ENCODE measurements at places on chromosomes 7 and 10. TPM values are rescaled to one million over a fixed set of nuclear protein-coding genes. Genes with fewer than 3 reads are reported as not detected.

- H3K4me3 ChIP-seq = no peak overlapping the region
- H3K36me3 ChIP-seq = no peaks in the 10 kb centered on the region
- no peak overlapping the region for H3K27ac ChIP-seq
- peaks cover 3% of the 10 kb centered on the region for H3K4me1 ChIP-seq
Observed at GRCh38 chr7:80263821-80264220, 129.2 kb downstream of the GNAI1 start.

GRCh38 chr10:117736655-117737054 is 194.1 kb downstream of the EMX2 start:
- no peaks in the 10 kb centered on the region for H3K36me3 ChIP-seq
- H3K4me1 ChIP-seq = no peaks in the 10 kb centered on the region
- H3K27me3 ChIP-seq = peaks cover 49% of the 10 kb centered on the region
- no peak overlapping the region for H3K27ac ChIP-seq
- no peak overlapping the region for H3K4me3 ChIP-seq

DNA sequence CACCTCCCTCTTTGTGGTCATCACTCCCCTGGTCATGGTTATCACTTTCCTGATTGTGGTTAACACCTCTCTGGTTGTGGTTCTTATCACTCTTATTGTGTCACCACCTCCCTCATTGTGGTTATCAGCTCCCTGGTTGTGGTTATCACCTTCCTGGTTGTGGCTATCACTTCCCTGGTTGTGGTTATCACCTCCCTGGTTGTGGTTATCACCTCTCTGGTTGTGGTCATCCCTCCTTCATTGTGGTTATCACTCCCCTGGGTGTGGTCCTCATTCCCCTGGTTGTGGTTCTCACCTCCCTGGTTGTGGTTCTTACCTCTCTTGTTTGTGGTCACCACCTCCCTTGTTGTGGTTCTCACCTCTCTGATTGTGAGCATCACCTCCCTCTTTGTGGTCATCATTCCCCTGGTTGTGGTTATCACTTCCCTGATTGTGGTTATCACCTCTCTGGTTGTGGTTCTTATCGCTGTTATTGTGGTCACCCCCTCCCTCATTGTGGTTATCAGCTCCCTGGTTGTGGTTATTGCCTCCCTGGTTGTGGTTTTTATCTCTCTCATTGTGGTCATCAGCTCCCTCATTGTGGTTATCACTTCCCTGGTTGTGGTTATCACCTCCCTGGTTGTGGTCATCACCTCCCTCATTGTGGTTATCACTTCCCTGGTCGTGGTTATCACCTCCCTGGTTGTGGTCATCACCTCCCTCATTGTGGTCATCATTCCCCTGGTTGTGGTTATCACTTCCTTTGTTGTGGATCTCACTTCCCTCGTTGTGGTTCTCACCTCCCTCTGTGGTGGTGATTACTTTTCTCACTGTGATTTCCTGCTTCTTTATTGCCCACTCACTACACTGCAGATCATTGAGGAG is 106.7 kb downstream of the GPR26 start:
- peaks cover 52% of the 10 kb centered on the region for H3K27me3 ChIP-seq
- H3K36me3 ChIP-seq = peaks cover 7% of the 10 kb centered on the region
- peak overlapping the region; percentile 69 for H3K4me3 ChIP-seq
- peak; percentile 5 for DNase-seq
- peak overlapping the region; percentile 84 for H3K27ac ChIP-seq

- DNase-seq = no peak
- H3K27ac ChIP-seq = no peak overlapping the region
Observed at GRCh38 chr7:94974423-94974822, 67.0 kb downstream of the PPP1R9A start.

DNA sequence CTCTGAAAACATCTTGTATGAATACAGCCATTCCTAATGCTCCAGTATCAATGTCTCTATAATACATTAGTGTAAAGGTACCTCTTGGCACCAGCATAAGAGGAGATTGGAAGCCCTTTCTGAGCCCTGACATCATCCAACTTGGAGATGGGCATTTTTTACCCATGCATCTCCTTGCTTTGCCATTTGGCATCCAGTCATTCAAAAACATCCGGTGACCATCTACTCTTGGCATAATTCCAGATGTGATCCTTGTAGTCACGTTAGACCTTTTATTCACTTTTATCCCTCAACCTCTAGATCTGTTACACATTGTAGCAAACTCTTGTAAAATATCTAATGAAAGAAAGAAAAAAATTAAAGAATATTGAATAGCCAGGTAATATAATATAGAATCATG is 17.9 kb upstream of the SGMS1 start:
- no peaks in the 10 kb centered on the region for H3K36me3 ChIP-seq
- H3K27me3 ChIP-seq = peaks cover 3% of the 10 kb centered on the region
- DNase-seq = no peak

The ACBD7 gene
- total RNA-seq = 1.3 TPM

DNA sequence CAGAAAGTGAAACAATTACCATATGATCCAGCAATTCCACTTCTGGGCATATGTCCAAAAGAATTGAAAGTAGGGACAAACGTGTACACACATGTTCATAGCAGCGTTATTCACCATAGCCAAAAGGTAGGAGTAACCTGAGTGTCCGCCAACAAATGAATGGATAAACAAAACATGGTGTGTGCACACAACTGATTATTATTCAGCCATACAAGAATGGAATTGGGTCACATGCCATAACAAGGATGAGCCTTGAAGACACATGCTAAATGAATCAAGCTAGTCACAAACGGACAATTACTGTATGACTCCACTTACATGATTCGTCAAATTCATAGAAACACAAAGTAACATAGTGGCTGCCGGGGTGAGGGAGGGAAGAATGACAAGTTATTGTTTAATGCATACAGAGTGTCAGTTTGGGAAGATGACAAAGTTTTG is 4.1 kb upstream of the OIT3 start:
- no peak overlapping the region for H3K27ac ChIP-seq
- H3K4me3 ChIP-seq = no peak overlapping the region
- H3K4me1 ChIP-seq = peaks cover 12% of the 10 kb centered on the region
- DNase-seq = no peak

- no peak overlapping the region for H3K4me3 ChIP-seq
- H3K27ac ChIP-seq = no peak overlapping the region
- H3K36me3 ChIP-seq = no peaks in the 10 kb centered on the region
- H3K27me3 ChIP-seq = no peaks in the 10 kb centered on the region
Observed at GRCh38 chr7:7539152-7539551, 3.5 kb upstream of the COL28A1 start.

- no peaks in the 10 kb centered on the region for H3K4me1 ChIP-seq
- peaks cover 13% of the 10 kb centered on the region for H3K27me3 ChIP-seq
- no peak overlapping the region for H3K4me3 ChIP-seq
- no peak for DNase-seq
Observed at GRCh38 chr7:95874129-95874528, 101.8 kb downstream of the DYNC1I1 start.

DNA sequence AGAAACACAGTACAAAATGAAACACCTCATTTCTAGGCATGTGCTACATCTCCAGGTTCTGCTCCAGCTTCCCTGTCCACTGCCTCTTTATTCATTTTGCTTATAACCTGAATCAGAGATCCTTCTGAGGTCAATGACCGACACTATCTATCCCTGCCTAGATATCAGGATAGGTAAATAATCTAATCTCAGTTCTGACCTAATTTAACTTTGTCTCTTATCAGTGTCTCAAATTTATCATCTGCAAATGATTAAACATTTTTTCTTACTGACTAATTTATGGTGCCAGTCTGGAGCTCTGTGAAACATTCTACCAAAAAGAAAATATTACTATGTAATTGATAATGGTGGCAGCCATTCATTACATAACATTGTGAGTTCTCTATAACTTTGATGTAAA is 61.1 kb downstream of the SGCE start:
- no peak overlapping the region for H3K27ac ChIP-seq
- DNase-seq = no peak
- H3K36me3 ChIP-seq = no peaks in the 10 kb centered on the region
- peaks cover 5% of the 10 kb centered on the region for H3K4me1 ChIP-seq
- no peak overlapping the region for H3K4me3 ChIP-seq

- H3K36me3 ChIP-seq = peaks cover 3% of the 10 kb centered on the region
- no peaks in the 10 kb centered on the region for H3K27me3 ChIP-seq
- peak; percentile 35 for DNase-seq
- H3K27ac ChIP-seq = peak overlapping the region; percentile 72
Observed at GRCh38 chr7:101884671-101885596, 67.5 kb downstream of the CUX1 start.

- H3K4me1 ChIP-seq = no peaks in the 10 kb centered on the region
- no peak overlapping the region for H3K4me3 ChIP-seq
- H3K27me3 ChIP-seq = peaks cover 27% of the 10 kb centered on the region
Observed at GRCh38 chr10:131617113-131617858, 283.5 kb upstream of the PPP2R2D start.

The PLEKHA8 gene
- total RNA-seq = 13.2 TPM

GRCh38 chr10:3406556-3406955 is 234.0 kb upstream of the PITRM1 start:
- H3K36me3 ChIP-seq = no peaks in the 10 kb centered on the region
- no peak overlapping the region for H3K27ac ChIP-seq
- H3K27me3 ChIP-seq = peaks cover 5% of the 10 kb centered on the region
- peaks cover 1% of the 10 kb centered on the region for H3K4me1 ChIP-seq

DNA sequence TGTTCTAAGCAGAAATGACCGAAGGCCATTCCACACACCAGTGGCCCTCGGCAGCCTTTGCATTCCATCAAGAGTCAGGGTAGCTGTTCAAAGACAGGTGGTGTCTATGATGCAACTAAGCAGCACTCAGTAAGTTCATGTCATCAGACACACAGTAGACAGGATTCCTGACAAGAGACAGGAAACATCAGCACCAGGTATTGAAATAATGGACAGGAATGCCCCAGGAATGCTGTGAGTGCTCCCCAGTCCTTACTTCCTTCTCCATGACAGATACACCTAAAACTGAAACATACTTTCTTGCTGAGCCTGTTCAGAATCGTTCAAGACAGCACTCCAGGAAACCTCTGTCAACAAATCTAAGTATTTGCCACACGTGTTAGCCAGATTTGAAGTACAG is 204.4 kb downstream of the TPST1 start:
- H3K4me1 ChIP-seq = peaks cover 6% of the 10 kb centered on the region
- no peaks in the 10 kb centered on the region for H3K36me3 ChIP-seq
- no peak for DNase-seq
- no peak overlapping the region for H3K4me3 ChIP-seq

GRCh38 chr7:137667633-137668387 is 179.0 kb downstream of the DGKI start:
- H3K27me3 ChIP-seq = peaks cover 25% of the 10 kb centered on the region
- DNase-seq = no peak
- H3K4me1 ChIP-seq = no peaks in the 10 kb centered on the region
- no peaks in the 10 kb centered on the region for H3K36me3 ChIP-seq
- H3K4me3 ChIP-seq = no peak overlapping the region
- H3K27ac ChIP-seq = no peak overlapping the region

DNA sequence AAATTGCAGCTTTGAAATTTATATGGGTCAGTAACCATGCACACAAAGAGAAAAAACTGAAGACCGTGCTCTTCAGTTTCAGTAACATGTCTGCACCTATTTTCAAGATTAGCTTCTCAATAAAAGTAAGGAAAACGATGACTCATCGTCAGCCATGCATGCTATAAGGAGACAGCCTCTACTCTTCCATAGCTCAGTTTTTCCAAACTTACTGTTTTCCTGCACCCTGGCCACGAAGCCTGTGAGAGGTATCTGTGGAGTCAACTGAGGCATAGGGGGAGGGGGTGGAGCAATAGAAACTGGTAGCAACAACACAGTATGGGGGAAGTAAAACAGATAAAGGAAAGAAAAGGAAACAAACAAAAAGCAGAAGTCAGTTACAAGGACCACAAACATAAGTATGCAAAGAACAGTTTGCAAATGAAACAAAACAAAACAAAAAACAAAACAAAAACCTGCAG is 58.0 kb downstream of the PDSS1 start:
- H3K4me3 ChIP-seq = no peak overlapping the region

- no peak for DNase-seq
- H3K27ac ChIP-seq = no peak overlapping the region
- H3K4me3 ChIP-seq = no peak overlapping the region
- no peaks in the 10 kb centered on the region for H3K27me3 ChIP-seq
- no peaks in the 10 kb centered on the region for H3K4me1 ChIP-seq
Observed at GRCh38 chr7:30965372-30965771, 1.6 kb downstream of the GHRHR start.

GRCh38 chr7:136309407-136309806 is 332.2 kb upstream of the MTPN start:
- H3K36me3 ChIP-seq = no peaks in the 10 kb centered on the region
- no peak overlapping the region for H3K4me3 ChIP-seq
- DNase-seq = no peak
- no peak overlapping the region for H3K27ac ChIP-seq
- H3K27me3 ChIP-seq = no peaks in the 10 kb centered on the region

DNA sequence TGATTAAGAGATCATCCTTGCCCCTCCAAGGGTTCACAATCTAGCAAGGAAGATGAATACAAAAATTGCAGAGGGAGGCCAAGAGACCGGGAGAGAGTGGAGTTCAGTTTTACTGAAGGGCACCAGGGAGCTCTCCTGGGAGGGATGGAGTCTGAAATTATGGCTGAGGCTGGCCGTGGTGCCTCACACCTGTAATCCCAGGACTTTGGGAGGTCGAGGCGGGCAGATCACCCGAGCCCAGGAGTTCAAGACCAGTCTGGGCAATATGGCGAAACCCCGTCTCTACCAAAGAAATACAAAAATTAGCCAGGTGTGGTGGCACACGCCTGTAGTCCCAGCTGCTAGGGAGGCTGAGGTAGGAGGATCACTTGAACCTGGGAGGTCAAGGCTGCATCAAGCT is 51.4 kb upstream of the MXI1 start:
- H3K4me1 ChIP-seq = peaks cover 21% of the 10 kb centered on the region
- no peaks in the 10 kb centered on the region for H3K36me3 ChIP-seq
- no peak overlapping the region for H3K27ac ChIP-seq
- H3K4me3 ChIP-seq = no peak overlapping the region
- DNase-seq = no peak

DNA sequence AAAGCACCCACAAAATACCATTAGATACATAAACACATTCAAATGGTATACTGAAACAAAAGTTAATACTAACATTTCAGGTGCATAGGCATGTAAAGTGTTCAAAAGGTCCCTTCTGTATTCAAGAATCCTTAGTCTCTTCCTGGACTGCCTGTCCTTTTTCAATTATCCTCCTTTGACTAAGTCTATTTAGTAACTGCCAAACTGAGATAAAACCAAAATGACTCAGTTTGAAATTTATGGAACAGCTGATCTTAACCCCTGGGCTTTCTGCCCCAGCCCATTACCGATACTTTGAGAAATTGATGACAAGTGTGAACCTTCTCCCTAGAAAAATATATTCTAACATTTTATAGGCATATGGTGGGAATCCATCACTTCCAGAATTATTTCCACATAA is 5.4 kb downstream of the EPC1 start:
- no peak overlapping the region for H3K4me3 ChIP-seq
- H3K27me3 ChIP-seq = no peaks in the 10 kb centered on the region
- peaks cover 52% of the 10 kb centered on the region for H3K36me3 ChIP-seq
- DNase-seq = no peak
- H3K4me1 ChIP-seq = peaks cover 77% of the 10 kb centered on the region
- peak overlapping the region; percentile 38 for H3K27ac ChIP-seq

The RPEL1 gene
- total RNA-seq = not detected

The VENTX gene
- total RNA-seq = not detected

GRCh38 chr10:14904316-14904732 is 25.7 kb downstream of the SUV39H2 start:
- H3K27me3 ChIP-seq = no peaks in the 10 kb centered on the region
- no peak overlapping the region for H3K4me3 ChIP-seq
- no peak for DNase-seq
- peaks cover 46% of the 10 kb centered on the region for H3K36me3 ChIP-seq
- no peak overlapping the region for H3K27ac ChIP-seq

GRCh38 chr7:30112103-30112713 is 22.6 kb upstream of the MTURN start:
- peaks cover 12% of the 10 kb centered on the region for H3K36me3 ChIP-seq
- DNase-seq = no peak
- no peaks in the 10 kb centered on the region for H3K4me1 ChIP-seq
- H3K27me3 ChIP-seq = no peaks in the 10 kb centered on the region
- no peak overlapping the region for H3K4me3 ChIP-seq

The CYP17A1 gene
- total RNA-seq = not detected
